Right lung (tissue), 10 donors: ENCODE measurements at places on chromosomes 12 and 14. TPM values are rescaled to one million over a fixed set of nuclear protein-coding genes. Genes with fewer than 3 reads are reported as not detected.

Gene PRB2
- polyA plus RNA-seq: not detected

Gene KCNMB4
- 25.5 TPM for polyA plus RNA-seq

- DNase-seq: no peak
These were observed 382.9 kb downstream of the TMEM121 start for GRCh38 chr14:105909046-105909827.

GRCh38 chr14:94569381-94570001, 8.2 kb downstream of the SERPINA4 start:
- DNase-seq: no peak
